ENCODE measurements at places on chromosomes 1 and 21.

DNA sequence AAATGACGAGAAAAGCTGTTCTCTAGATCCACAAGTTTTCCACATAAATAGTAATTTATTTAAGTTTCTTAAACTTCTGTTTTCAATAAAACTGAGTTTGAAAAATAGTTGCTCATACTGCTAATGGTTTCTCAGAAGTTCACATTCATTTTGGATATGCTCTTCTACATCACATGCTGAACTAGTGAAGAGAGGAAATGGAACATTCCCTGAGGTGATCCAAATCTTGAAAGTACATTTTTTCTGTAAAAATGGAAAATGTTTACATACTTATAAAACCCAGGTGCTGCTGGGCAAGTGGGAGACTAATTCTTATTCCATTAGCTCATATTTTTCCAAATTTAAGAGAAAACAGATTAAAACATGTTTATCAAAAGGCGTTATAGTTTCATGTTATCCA, 111.7 kb downstream of the ADGRL4 start:
- DNase-seq, result no peak

GRCh38 chr1:10765304-10765703, 31.1 kb downstream of the CASZ1 start:
- no peak for DNase-seq

DNA sequence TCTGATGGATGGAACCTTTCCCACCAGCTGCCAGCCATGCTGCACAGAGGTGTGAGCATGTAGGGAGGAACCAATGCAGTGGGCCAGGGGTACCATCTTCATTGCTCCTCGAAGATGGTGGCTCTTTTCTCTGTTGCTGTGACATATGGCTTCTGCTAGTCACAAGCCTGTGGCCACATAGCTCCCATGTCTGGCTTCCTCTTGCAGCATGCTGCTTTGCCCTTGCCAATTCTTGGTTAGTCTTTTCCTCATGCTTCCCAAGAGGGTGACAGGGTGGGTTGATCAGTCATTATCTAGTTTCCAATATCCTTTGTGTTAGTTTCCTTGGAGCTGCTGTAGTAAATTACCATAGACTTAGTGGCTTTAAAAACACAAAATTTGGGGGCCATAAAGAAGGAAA, 123.4 kb downstream of the ETS2 start:
- DNase-seq, result no peak

GRCh38 chr1:17630986-17631385, 91.5 kb downstream of the ARHGEF10L start:
- no peak for DNase-seq

DNA sequence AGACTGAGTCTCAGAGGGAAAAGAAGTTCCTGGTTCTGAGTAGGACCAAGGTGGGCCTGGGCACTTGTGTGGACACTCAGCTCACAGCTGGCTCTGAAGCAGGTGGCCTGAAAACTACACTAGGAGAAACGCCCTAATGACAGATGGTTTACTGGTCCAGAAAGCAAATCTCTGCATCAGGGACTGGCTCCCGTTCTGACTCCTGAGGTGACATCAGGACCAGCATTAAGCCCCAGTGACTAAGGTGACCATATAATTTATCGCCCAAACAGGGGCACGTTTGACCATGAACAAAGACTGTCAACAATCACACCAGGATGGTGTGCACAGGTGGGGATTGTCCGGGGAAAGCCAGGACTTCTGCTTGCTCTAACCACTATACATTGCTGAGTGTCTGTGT, 12.2 kb upstream of the CD34 start:
- no peak for DNase-seq

DNA sequence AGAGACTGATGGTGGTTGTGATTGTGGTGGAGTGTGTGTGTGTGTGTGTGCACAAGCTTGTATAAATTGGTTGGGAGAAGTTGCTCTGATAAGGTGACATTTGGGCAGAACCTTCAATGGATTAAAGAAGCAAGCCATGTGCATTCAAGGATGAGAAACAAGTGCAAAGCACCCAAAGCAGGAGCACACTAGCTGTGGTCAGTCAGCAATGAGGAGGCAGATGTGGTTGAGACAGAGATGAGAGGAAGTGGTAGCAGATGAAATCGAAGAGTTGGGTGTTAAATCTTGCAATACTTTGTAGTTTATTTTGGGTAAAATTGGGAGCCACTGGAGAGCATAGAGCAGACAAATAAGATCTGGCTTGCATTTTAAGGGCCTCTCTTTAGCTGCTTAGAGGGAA, 4.4 kb upstream of the PGBD5 start:
- no peak for DNase-seq

DNA sequence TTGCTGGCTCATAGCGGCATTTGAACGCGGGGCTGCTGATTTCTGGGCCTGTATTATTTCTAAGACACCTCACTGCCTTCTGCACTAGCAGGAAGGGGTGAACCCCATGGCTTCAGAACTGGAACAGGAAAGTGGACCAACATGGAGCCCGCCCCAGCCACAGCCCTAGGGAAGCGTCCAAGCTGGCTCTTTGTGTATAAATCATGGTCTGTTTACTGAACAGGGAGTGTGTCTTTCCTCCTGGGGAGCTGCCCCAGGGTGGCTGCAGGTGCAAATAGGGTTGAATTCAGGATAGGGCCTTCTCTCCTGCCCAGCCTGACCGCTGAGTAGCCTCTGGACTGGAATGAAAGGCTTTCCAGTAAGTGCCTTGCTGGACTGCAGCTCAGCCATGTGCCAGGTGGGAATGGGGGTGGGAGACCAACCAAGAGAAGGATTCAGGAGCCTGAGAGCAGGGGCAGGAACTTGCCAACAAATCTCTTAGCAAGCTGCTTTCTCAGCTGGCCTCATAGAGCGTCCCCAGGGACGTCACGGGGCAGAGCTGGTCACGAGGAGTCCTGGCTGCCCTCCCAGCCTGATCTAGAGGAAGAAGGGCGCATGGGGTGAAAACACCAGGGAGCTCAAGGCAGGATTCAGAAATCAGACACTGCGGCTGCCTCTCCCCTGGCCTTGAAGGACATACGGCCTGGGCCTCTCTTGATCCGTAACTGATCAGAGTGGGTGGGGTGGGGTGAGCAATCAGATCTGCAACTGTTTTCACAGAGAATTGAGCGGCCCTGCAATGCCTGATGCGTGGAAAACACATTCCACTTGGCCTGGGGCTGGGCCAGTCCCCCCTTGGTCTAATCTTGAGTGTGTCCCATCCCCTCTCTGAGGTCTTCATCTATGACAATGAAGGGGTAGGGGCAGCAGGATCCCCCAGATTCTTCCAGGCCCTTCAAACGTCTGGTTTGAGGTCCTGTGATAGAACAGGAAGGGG, 56.5 kb upstream of the SELENON start:
- no peak for DNase-seq

DNA sequence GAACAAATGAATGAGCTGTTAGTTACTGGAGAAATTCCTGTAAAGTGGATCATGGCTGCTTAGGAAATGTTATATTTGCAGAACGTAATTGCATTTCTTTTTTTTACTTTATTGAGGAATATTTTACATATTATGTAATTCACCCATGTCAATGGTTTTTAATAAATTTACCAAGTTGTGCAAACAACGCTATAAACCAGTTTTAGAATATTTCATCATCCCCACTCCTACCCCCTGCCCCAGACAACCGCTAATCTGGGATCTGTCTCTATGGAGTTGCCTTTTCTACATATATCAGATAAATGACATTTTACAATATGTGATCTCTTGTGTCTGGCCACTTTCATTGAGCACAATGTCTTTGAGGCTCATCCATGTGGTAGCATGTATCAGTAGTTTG, 4.3 kb upstream of the IFFO2 start:
- no peak for DNase-seq

DNA sequence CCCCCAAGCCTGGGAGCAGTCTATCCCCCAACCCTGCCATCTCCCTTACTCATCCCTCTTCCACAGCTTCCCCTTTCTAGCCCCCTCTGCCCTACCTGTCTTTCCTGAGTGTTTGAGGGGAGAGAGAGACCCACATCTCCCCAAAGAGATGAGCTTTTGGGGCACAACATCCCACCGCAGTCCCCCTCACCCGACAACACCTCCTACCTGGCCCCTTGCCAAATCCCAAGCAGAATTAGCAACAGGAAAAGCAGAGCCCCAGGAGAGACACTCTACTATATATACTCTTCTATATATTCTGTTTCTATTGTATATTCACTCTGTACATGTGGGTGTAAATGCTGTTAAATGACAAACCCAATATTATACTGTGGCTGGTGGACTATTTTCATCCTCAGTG, 9.9 kb upstream of the KCNC4 start:
- no peak for DNase-seq

All from stimulated activated CD4-positive, alpha-beta T cell treated with anti-CD3 and anti-CD28 coated beads, Interleukin-4, amount 100 ng/mL, for 4 hours (primary cell).